ENCODE measurements at places on chromosomes 7 and 10.

GRCh38 chr7:51045319-51046102 lies 262.8 kb upstream of the GRB10 start:
- peak; percentile 70 for DNase-seq

DNA sequence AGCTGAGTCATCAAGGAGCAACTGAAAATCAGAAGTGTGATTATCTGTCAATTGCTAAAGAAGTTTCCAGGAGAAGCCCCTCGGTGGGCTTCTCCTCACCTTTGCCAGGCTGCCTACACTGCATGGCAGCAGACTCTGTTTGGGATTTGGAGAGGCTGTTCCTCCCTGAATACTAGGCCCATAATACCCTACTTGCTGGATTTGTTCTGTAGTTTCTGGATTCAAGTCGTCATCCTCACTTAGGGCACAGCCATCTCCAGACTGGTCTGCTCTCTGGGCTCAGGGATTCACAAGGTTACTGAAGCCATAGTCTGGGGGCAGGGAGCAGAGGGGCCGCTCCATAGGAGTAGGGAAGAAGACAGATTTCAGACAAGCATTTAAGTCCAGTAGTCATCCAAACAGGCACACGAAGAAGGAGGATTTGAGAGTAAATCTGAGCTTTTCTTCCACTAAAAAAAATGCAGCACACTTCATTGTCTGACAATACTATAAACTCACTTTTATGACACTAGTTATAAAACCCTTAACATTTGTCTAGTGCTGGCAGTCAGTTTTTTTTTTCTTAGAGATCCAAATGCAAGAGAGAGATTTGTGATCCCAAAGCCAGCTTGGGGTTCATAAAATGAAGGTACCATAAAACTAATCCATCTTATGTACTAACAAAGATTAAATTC lies 723.3 kb downstream of the GRID1 start:
- DNase-seq: no peak

GRCh38 chr10:122286867-122287266 lies 15.8 kb downstream of the BTBD16 start:
- DNase-seq: no peak

GRCh38 chr7:52682993-52683392 lies 352.4 kb upstream of the POM121L12 start:
- no peak for DNase-seq

DNA sequence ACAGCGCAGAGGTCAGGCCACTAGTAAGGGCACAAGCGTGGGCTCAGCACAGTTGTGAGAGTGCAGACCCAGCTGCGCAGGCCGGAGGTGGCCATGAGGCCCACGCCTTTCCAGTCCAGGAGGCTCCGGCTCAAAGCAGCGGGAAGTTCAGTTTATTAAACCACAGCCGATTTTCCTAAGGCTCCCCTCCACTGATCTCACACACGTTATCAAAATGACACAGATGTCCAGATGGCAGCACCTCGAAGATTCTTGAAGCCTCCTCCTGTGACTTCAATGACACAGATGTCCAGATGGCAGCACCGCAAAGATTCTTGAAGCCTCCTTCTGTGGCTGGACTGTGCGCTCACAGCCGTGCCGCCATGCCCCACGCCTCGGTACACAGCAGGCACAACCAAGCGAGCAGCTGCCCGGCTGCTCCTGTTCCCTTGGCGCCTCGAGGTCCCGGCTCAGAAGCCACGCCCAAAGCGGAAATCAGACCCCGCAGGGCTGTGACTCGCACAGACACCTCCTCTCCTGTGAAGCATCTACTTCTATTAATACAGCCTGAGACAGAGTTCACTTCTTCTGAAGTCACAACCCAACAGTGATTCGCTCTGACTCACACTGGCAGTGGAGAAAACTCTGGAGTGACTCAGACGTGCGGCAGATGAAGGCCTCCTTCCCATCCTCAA lies 122.7 kb downstream of the MAD1L1 start:
- peak; percentile 50 for DNase-seq

- no peak for DNase-seq
Observed at GRCh38 chr10:104577861-104578521, 63.1 kb upstream of the SORCS3 start.

GRCh38 chr7:39702133-39702532 lies 78.8 kb downstream of the RALA start:
- DNase-seq: no peak

DNA sequence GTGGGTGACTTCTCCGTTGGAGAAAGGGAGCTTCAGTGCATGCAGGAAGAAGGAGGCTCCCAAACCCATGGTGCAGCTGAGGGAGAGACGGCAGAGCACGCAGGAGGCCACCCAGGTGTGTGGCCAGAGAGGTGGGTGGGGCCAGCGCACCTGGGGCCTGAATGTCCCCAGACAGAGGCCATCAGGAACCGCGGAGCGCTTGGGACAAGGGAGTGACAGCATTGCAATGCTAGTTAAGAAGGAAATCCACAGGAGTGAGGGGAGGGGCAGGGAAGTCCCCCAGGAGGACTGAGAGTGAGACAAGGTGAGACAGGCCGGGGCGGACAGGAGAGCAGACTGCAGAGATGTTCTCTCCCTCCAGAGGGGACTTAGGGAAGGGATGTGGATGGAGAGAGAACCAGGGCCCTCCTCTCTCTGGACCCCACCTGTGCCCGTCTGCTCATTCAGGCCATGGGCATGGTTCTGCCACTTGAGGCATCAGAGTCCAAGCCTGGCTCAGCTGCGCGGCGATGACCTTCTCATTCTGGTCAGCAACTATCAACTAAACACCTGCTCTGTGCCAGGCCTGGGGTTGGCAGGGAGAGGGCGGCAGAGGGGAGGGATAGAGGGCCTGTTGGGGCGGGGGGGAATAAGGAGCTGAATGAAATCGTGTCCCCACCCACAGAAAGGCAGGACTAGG lies 69.4 kb upstream of the COL13A1 start:
- DNase-seq: no peak

GRCh38 chr10:70296406-70296899 lies 12.6 kb upstream of the NPFFR1 start:
- DNase-seq: peak; percentile 16

DNA sequence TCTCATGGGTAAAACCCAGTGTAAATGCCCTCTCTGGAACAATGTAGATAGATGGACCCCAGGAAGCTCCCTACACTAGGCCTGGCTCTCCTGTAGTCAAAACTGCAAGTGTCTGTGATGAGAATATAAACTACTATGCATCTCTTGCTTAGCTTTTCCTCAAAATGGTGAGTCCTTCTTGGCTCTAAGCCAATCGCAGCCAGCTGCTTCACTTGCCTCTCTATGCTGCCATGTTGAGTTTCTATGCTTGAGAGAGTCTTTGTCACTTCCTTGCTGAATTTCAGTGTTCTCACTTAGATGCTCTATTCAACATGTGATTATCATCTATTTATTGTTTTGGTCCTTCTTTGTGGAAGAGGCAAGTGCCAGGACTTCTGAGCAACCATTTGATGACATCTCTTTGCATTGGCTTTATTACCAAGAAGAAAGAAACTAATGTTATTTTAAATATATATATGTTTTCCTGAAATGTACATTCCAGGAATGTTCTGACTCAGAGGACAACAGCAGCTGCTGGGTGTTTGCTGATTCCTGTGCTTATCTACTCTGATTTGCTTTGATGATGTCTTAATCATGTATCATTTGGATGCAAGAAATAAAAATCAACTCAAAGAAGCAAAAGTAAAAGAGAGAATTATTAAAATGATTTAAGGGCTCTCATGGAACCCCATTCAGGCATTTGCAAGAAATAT lies 16.6 kb downstream of the TAS2R40 start:
- DNase-seq: no peak

DNA sequence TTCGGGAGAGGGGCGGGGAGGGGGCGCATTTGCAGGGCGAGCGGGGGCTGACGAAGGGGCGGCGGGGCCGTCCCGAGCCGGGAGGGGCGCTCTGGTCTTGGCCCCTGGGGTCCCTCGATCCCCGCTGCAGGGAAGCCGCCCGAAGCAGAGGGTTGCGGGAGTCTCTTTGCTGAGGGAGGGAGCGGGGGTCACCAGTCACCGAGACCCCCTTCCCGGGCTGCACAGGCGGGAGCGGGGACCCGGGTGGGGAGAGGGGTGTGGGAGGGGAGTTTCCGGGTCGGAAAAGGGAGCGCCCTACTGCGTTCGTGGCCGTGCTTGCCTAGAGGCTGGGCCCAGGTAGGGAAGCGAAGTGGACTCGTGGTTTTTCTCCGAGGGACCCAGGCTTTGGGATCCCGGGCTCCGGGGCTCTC lies 422 bp downstream of the AP1S1 start:
- no peak for DNase-seq

GRCh38 chr7:75795831-75796285 lies 17.7 kb downstream of the CCL24 start:
- no peak for DNase-seq

- no peak for DNase-seq
Observed at GRCh38 chr7:32892521-32893206, 1.1 kb upstream of the KBTBD2 start.

- DNase-seq: no peak
Observed at GRCh38 chr10:120948889-120949608, 97.9 kb downstream of the WDR11 start.

- no peak for DNase-seq
Observed at GRCh38 chr7:141076377-141076776, 2.5 kb downstream of the TMEM178B start.

GRCh38 chr10:101487399-101487798 lies 100.7 kb downstream of the POLL start:
- no peak for DNase-seq

Measured in AG04449 (cell line).